ENCODE measurements at places on chromosomes 6 and 20. TPM values are rescaled to one million over a fixed set of nuclear protein-coding genes. Genes with fewer than 3 reads are reported as not detected.

PRICKLE4 gene
- 1.1 TPM for total RNA-seq

TMEM217 gene
- 0.09 TPM for total RNA-seq

GGTLC1 gene
- not detected for total RNA-seq

RIPPLY2 gene
- total RNA-seq = not detected

- no peak overlapping the region for H3K27ac ChIP-seq
- no peak overlapping the region for H3K4me3 ChIP-seq
- no peaks in the 10 kb centered on the region for H3K36me3 ChIP-seq
- DNase-seq = no peak
Measured at GRCh38 chr6:67496191-67496590, 1138.9 kb upstream of the ADGRB3 start.

DNA sequence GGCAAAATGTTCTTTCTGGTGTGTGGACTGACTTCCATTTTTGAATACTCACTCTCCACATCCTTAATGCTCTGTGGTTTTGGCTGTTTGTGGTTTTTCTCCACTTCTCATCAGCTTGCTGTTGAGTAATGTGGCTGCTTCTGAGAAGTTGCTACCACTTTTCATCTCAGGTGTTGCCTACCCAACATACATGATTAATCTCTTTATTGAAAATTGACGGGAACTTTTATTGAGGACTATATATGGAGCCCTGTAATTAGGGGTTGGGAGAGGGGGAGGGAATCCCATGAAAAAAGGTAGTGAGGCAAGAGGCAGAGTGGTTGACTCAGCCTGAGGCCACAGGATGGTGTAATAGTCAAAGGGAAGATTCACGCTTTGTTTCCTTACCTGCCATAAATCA is 17.6 kb downstream of the IL22RA2 start:
- no peaks in the 10 kb centered on the region for H3K36me3 ChIP-seq
- no peak overlapping the region for H3K27ac ChIP-seq
- DNase-seq = no peak
- H3K27me3 ChIP-seq = no peaks in the 10 kb centered on the region

DNA sequence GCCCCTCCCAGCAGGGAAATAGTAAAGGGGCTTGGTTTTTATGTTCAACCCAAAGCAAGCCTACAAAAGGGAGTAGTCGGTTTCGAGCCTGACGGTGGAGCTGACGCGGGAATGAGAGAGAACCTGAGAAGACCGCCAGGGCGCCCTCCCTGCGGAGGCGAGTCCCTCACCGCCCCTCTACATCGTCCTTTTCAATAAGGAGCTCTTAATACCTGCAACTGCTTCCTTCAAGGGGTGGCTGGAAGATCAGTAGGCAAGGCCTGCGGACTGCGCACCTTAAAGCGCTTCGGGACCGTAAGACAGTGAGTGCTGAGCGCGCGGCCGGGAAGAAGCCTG is 709 bp upstream of the ZNF76 start:
- no peak for DNase-seq
- H3K27me3 ChIP-seq = no peaks in the 10 kb centered on the region
- H3K27ac ChIP-seq = peak overlapping the region; percentile 51
- H3K36me3 ChIP-seq = no peaks in the 10 kb centered on the region
- H3K4me3 ChIP-seq = peak overlapping the region; percentile 76

GRCh38 chr20:22346716-22347115 is 237.7 kb downstream of the FOXA2 start:
- H3K27ac ChIP-seq = no peak overlapping the region
- H3K4me3 ChIP-seq = no peak overlapping the region
- H3K4me1 ChIP-seq = no peaks in the 10 kb centered on the region
- DNase-seq = no peak
- no peaks in the 10 kb centered on the region for H3K36me3 ChIP-seq

DNA sequence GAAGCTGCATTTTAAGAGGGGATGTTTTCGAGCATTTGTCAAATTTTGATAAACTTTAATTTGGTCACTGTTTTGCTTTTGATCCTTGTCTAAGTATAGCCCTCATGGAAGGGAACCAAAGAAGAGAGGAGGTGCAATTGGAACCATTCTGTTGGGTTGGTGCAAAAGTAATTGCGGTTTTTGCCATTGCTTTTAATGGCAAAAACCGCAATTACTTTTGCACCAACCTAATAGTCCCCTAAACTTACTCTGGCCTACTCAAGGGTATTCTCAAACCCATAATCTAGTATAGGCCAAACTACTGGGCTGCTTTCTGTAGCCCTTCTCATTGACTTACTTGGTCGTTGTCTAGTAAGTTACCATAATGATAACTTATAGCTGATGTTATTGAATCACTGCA is 634.7 kb downstream of the MAFB start:
- H3K27me3 ChIP-seq = no peaks in the 10 kb centered on the region
- DNase-seq = no peak
- no peaks in the 10 kb centered on the region for H3K36me3 ChIP-seq

DNA sequence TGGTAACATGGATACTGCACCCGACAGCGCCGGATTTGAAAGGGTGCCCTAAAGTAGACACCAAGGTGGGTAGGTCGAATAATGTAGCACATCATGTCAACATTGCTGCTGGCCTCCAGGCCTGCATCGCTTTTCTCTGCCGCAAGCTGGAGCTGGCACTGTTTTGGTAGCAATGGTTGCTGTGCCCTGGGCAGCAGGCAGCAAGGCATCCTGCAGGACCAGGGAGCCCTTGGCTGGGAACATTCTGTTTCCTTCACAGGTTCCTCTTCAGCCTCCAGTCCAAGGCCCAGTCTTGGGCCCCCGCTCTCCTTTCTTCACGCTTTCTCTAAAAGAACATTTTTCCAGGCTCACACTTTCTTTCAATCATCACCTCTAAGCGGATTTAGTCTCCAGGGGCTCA is 365.8 kb upstream of the JARID2 start:
- no peaks in the 10 kb centered on the region for H3K36me3 ChIP-seq
- DNase-seq = no peak
- no peaks in the 10 kb centered on the region for H3K27me3 ChIP-seq
- H3K27ac ChIP-seq = no peak overlapping the region
- peaks cover 36% of the 10 kb centered on the region for H3K4me1 ChIP-seq

DNA sequence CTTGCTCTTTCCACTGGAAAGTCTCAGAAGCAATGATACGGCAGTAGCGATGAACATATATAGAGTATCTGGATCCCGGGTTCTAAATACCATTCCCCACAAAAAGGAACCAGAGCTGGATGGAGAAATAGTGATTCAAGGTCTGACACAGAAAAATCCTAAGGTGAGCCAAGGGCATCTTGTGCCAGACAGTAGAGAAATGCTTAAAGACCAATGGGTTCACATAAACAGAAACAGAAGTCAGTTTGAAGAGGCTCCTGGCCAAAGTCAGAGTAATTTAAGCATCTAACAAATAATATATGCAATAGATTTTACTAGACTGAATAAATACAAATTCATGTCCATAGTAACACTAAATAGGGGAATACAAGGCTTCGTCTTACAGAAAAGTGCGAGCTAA is 54.7 kb downstream of the RGS17 start:
- H3K4me1 ChIP-seq = peaks cover 6% of the 10 kb centered on the region
- DNase-seq = no peak
- no peak overlapping the region for H3K4me3 ChIP-seq
- H3K27me3 ChIP-seq = no peaks in the 10 kb centered on the region

DNA sequence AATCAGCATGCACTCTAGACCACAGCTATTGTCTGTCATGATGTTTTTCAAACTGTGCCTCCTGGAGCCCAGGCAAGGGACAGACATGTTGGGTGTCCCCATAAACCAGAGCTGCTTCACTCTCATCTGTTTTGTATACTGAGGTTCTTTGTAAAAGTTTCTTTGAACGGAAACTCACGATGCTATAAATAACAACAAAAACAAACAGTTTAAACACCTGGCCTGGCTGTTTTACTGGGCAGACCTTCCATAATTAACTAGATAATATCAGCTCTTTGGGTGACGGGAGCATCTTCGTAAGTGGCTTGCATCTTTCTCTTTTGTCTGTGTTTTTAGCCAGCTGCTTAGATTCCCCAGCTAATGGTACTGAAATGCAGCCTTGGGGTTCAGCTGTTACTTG is 190.3 kb downstream of the ZDHHC14 start:
- DNase-seq = no peak
- peaks cover 11% of the 10 kb centered on the region for H3K4me1 ChIP-seq
- no peaks in the 10 kb centered on the region for H3K36me3 ChIP-seq
- no peaks in the 10 kb centered on the region for H3K27me3 ChIP-seq
- no peak overlapping the region for H3K4me3 ChIP-seq

DNA sequence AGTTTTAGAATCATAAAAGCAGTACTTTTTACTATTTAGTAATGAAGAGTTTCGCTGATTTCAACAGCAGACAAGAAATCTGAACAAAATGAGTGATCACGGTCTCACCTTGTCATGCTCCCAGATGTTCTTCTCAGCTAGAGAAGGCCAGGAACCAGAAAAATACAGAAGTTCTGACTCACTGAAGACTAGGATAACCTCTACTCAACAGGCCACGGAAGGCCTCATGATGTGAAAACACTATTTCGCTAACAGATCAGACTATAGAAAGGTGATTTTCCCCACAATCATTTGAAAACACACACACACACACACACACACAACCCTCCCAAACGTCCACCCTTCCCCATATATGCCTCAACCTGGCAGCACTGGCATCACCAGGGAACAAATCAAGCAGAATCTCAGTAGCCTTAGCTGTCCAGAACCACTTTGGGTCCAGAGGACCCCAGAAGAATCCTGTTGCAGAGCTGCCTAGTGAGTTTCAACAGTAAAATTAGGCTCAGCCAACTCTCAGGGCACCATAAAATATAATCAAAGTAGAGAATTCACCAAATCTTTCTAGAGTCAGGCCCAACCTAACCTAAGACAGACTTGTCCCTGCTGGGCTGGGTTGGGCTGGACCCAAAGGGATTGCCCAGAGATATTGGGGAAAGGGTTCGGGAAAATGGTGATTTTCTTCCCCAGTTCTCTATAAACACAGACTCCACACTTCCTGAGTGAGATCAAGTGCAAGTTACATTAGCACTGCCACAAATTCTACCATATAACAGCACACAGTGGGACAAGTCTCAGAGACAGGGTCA is 7.9 kb downstream of the EXOC2 start:
- H3K4me3 ChIP-seq = no peak overlapping the region
- no peak for DNase-seq
- H3K27me3 ChIP-seq = no peaks in the 10 kb centered on the region
- no peak overlapping the region for H3K27ac ChIP-seq
- H3K36me3 ChIP-seq = no peaks in the 10 kb centered on the region

GRCh38 chr20:10504994-10505730 is 70.1 kb downstream of the SLX4IP start:
- H3K27me3 ChIP-seq = no peaks in the 10 kb centered on the region
- H3K4me1 ChIP-seq = peaks cover 11% of the 10 kb centered on the region
- no peaks in the 10 kb centered on the region for H3K36me3 ChIP-seq
- no peak overlapping the region for H3K27ac ChIP-seq

DNA sequence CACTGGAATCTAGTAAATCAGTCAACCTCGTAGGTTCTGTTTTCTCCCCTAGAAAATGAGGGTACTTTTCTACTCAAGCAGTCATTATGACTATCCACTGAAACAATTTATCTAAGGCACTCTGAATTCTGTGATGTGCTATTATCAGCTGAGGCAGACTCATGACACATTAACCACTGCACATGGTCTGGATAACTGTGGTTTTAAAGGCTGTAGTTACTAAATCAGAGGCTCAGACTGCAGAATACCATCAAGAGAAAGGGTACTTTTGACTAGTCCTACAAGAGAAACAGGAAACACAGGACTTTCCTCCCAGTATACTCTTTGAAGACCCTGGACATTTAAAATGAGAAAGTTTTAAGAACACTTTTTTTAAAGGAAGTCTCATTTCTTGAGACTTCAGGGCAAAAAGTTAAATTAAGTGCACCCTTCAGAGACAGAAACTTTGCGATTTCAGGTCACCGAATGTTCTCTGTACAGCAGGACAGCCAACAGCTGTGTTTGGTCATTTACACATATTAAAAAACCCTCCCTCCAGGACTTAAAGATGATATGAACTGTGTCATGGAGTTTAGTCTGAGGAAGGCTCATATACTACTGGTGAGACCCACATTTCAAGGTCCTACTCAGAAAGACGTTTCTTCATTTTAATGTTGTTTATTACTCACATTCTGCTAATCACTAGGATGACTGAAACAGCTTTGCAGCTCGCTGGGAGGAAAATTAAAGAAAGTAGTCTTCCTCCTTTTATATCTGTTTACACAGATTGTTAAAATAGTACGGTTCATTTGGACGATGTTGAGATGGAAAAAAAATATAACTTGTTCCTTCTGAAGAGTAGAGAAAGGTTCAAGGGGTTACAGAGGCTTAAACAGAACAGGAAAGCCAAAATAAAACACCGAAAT is 19.9 kb downstream of the ATXN1 start:
- H3K27me3 ChIP-seq = no peaks in the 10 kb centered on the region
- peaks cover 12% of the 10 kb centered on the region for H3K4me1 ChIP-seq
- no peaks in the 10 kb centered on the region for H3K36me3 ChIP-seq
- H3K27ac ChIP-seq = no peak overlapping the region
- no peak overlapping the region for H3K4me3 ChIP-seq

DNA sequence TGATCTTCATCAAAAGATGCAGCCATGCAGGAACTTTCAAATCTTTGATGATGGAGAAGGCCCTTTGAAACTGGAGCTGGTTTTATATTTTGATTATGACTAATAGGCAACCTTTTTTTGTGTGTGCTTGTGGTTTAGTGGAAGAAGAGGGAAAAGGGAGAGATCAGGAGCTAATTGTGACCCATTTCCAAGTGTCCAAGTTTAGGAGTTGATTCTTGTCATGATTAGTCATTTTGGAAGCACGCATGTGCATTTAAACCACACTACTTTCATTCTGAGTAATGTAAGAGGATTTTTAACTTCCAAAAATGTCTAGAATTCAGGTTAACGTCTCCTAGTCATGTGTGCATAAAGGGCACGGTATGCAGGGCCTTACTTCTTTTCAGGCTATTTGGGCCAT is 3.5 kb downstream of the FOXO3 start:
- H3K4me3 ChIP-seq = no peak overlapping the region
- H3K36me3 ChIP-seq = no peaks in the 10 kb centered on the region
- H3K27ac ChIP-seq = no peak overlapping the region
- no peak for DNase-seq

DNA sequence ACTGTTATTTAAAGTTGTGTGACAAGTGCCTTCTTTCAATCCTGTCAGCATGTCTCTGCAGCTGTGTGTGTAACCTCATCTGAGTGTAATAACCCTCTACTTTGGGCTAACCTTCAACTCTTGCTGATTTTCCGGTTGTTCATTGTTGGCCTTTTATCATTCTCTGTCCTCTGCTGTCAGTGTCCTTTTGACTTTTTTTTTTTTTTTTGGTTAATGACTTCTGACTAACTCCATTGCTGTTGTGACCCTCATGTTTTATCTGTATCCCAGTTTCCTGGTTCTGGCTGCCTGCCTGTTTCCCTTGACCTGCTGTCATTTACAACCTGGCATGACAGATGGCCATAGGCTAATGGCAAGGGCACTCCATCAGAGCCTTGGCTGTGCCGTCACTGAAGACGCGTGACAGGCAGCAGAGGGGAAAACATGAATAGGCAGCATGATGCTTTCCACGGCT is 145.7 kb upstream of the MAN1A1 start:
- H3K4me3 ChIP-seq = no peak overlapping the region
- no peaks in the 10 kb centered on the region for H3K36me3 ChIP-seq
- no peaks in the 10 kb centered on the region for H3K27me3 ChIP-seq

Measured in neural progenitor cell (in vitro differentiated cells).